ENCODE measurements at places on chromosomes 6 and 20.

DNA sequence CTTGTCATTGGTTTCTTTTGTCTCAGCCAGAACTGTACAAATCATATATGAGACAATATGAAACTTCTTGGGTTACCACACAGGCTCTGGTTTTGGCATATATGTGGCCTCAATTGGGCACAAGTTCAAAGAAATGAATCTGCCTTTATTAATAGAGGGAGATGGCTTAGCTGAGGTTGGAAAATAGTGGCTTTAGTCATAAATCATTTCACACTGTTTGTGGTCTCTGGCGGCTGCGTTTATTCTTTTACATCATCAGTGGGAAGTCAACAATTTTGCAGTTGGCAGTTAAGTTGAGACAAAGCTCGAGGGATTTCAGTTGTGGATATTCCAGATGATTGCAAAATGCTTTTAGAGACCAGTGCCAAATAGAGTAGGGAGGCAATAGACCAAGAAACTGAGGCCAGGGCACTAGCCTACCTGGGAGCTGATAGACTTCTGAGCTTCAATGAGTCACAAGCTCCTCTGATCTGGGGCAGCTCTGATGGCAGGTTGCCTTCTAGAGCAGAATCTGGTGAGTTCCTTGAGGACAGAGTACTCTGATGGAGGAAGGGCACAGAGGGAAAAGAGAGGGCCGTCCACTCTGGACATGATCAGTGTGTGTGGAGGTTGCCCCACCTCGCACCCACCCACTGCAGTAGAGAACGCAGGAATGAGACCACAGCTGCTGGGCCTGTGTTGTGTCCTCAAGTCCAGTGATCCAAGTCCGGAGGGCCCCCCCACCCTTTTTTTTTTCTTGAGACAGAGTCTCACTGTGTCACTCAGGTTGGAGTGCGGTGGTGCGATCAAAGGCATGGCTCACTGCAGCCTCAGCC is 73.5 kb downstream of the ARMC2 start:
- peak; percentile 59 for DNase-seq

- peak; percentile 24 for DNase-seq
Observed at GRCh38 chr20:44219170-44219730, 8.7 kb upstream of the OSER1 start.

- DNase-seq = no peak
Observed at GRCh38 chr20:16129411-16129810, 443.8 kb downstream of the KIF16B start.

GRCh38 chr20:50636601-50637540 is 54.5 kb downstream of the RIPOR3 start:
- no peak for DNase-seq

DNA sequence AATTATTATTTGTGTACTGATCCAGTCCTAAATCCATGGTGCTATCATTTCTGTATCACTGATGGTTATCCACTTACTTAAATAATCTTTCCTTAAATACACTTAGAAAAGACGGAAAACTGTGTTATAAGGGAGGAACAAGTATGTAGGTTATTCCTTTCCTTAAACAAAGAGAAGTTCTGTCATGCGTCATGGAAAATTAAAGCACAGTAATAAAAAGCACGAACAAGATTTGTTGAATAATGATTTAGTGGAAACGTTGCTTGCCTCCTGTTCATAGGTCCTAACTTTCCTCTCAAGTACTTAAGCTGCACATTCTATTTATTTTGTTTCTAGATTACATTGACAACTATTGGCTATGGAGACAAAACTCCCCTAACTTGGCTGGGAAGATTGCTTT is 120.4 kb downstream of the KHDC1L start:
- no peak for DNase-seq

DNA sequence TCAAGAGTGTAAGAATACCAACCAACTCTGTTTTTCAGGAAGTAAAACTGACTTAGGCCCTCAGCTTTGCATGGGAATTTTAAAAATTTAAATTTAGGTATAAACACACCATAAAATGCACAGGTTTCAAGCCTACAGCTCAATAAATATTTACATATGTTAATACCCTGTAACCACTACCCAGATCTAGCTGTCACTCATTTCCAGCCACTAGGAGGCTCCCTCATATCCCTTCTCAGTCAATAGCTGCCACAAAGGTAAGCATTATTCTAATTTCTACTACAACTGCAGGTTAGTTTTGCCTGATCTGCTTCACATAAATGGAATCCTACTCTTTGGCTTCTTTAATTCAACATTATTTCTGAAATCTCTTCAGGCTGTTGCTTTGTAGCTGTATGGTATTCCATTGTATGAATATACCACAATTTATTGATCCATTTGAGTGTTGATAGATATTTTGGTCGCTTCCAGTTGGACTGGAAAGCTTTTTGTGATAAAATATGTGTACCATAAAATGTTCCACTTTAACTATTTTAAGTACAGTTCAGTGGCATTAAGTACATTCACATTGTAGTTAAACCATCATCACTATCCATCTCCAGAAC is 32.5 kb upstream of the MEI4 start:
- no peak for DNase-seq

DNA sequence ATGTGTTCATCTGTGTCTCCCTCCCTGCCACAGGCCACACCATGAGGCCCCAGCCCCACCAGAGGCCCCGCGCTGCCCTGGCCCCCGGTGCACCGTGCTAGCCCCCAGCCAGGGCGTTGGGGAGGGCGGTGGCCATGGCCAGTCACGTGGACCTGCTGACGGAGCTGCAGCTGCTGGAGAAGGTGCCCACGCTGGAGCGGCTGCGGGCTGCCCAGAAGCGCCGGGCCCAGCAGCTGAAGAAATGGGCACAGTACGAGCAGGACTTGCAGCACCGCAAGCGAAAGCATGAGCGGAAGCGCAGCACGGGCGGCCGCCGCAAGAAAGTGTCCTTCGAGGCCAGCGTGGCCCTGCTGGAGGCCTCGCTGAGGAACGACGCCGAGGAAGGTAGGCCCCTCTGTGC is 30.3 kb downstream of the PPP1R16B start:
- DNase-seq = no peak
